ENCODE measurements at places on chromosomes 2 and 18. TPM values are rescaled to one million over a fixed set of nuclear protein-coding genes. Genes with fewer than 3 reads are reported as not detected.

IL1B gene
- 12.3 TPM for total RNA-seq

FHOD3 gene
- total RNA-seq: 287 TPM

TSPYL6 gene
- not detected for total RNA-seq

C1QL2 gene
- total RNA-seq: 0.25 TPM

AQP12B gene
- not detected for total RNA-seq

ITM2C gene
- 30.1 TPM for total RNA-seq

TUBB8B gene
- not detected for total RNA-seq

MYO7B gene
- 2.1 TPM for total RNA-seq

VWC2L gene
- not detected for total RNA-seq

PPP1R1C gene
- total RNA-seq: 31.7 TPM

RMDN2 gene
- total RNA-seq: 3.4 TPM

CRYGD gene
- total RNA-seq: not detected

AFF3 gene
- 2.2 TPM for total RNA-seq

SULT1C2 gene
- total RNA-seq: not detected

HOXD9 gene
- total RNA-seq: not detected

TUBA4B gene
- total RNA-seq: not detected

CFAP53 gene
- total RNA-seq: 0.62 TPM

NXPH2 gene
- not detected for total RNA-seq

SMCHD1 gene
- 37.1 TPM for total RNA-seq

PARD3B gene
- 5.2 TPM for total RNA-seq

CRYBA2 gene
- total RNA-seq: not detected

ERCC3 gene
- 18.1 TPM for total RNA-seq

TMEM37 gene
- 0.81 TPM for total RNA-seq

LDLRAD4 gene
- 25.2 TPM for total RNA-seq

CNRIP1 gene
- 8.8 TPM for total RNA-seq

CACNB4 gene
- total RNA-seq: 0.31 TPM

SERPINB10 gene
- not detected for total RNA-seq

SNORC gene
- total RNA-seq: 2.9 TPM

DSG4 gene
- not detected for total RNA-seq

ASTL gene
- total RNA-seq: not detected

STK17B gene
- 4.4 TPM for total RNA-seq

BOLL gene
- 0.21 TPM for total RNA-seq

SLC23A3 gene
- not detected for total RNA-seq

MC5R gene
- not detected for total RNA-seq

SERPINB3 gene
- total RNA-seq: not detected

SALL3 gene
- total RNA-seq: not detected

CRYGC gene
- total RNA-seq: not detected

APOB gene
- 4.3 TPM for total RNA-seq

MGAT4A gene
- 17.0 TPM for total RNA-seq

ABCG5 gene
- total RNA-seq: not detected

LOXHD1 gene
- 0.21 TPM for total RNA-seq

RSAD2 gene
- total RNA-seq: 18.0 TPM

RFX8 gene
- 0.19 TPM for total RNA-seq
